Chondrocyte (in vitro differentiated cells): ENCODE measurements at places on chromosomes 7 and 10. TPM values are rescaled to one million over a fixed set of nuclear protein-coding genes. Genes with fewer than 3 reads are reported as not detected.
A peak's percentile ranks its signal among the peaks of the same experiment; 100 is the strongest.

The C10orf71 gene
- total RNA-seq: not detected in 3 replicates

- no peak for DNase-seq
- H3K36me3 ChIP-seq: peaks cover 2% of the 10 kb centered on the region
- H3K4me1 ChIP-seq: peaks cover 8% of the 10 kb centered on the region
- peak overlapping the region; percentile 79 for H3K27ac ChIP-seq
- no peak overlapping the region for H3K4me3 ChIP-seq
These were observed 126.3 kb upstream of the CELF2 start for GRCh38 chr10:10891124-10892082.

- peaks cover 7% of the 10 kb centered on the region for H3K4me1 ChIP-seq
- no peaks in the 10 kb centered on the region for H3K36me3 ChIP-seq
- H3K27me3 ChIP-seq: peaks cover 4% of the 10 kb centered on the region
- no peak for DNase-seq
These were observed 546.8 kb downstream of the LRMDA start for GRCh38 chr10:75978213-75978612.

The C7orf57 gene
- not detected in 3 replicates for total RNA-seq

GRCh38 chr10:4390219-4390618 is 435.8 kb upstream of the AKR1E2 start:
- H3K27ac ChIP-seq: no peak overlapping the region
- DNase-seq: no peak
- peaks cover 5% of the 10 kb centered on the region for H3K4me1 ChIP-seq
- no peaks in the 10 kb centered on the region for H3K36me3 ChIP-seq
- no peak overlapping the region for H3K4me3 ChIP-seq

The ADAMTS14 gene
- 7.7 to 9.2 TPM (median 8.7 TPM) in 3 replicates for total RNA-seq

GRCh38 chr7:19060761-19061259 is 56.6 kb downstream of the TWIST1 start:
- H3K36me3 ChIP-seq: no peaks in the 10 kb centered on the region
- no peak overlapping the region for H3K27ac ChIP-seq
- H3K4me3 ChIP-seq: no peak overlapping the region
- no peaks in the 10 kb centered on the region for H3K27me3 ChIP-seq
- peaks cover 6% of the 10 kb centered on the region for H3K4me1 ChIP-seq

The PNLIPRP3 gene
- total RNA-seq: not detected in 3 replicates

The TMEM140 gene
- not detected in 3 replicates for total RNA-seq

GRCh38 chr10:119680650-119681081 is 29.5 kb downstream of the BAG3 start:
- no peaks in the 10 kb centered on the region for H3K27me3 ChIP-seq
- H3K36me3 ChIP-seq: peaks cover 7% of the 10 kb centered on the region
- no peak for DNase-seq
- peaks cover 57% of the 10 kb centered on the region for H3K4me1 ChIP-seq
- peak overlapping the region; percentile 14 for H3K4me3 ChIP-seq

GRCh38 chr10:72090326-72090725 is 2.0 kb upstream of the SPOCK2 start:
- H3K27me3 ChIP-seq: peaks cover 18% of the 10 kb centered on the region
- peaks cover 8% of the 10 kb centered on the region for H3K4me1 ChIP-seq
- no peak for DNase-seq

GRCh38 chr7:43758822-43759683 is 573 bp downstream of the BLVRA start:
- H3K4me1 ChIP-seq: peaks cover 43% of the 10 kb centered on the region
- peaks cover 3% of the 10 kb centered on the region for H3K36me3 ChIP-seq
- H3K4me3 ChIP-seq: peak overlapping the region; percentile 79
- peak overlapping the region; percentile 82 for H3K27ac ChIP-seq
- DNase-seq: no peak

- H3K27me3 ChIP-seq: no peaks in the 10 kb centered on the region
- H3K27ac ChIP-seq: peak overlapping the region; percentile 81
- H3K4me3 ChIP-seq: no peak overlapping the region
These were observed 76.1 kb upstream of the ZEB1 start for GRCh38 chr10:31242902-31243301.

- H3K36me3 ChIP-seq: no peaks in the 10 kb centered on the region
- no peak for DNase-seq
- peak overlapping the region; percentile 90 for H3K27ac ChIP-seq
- H3K27me3 ChIP-seq: no peaks in the 10 kb centered on the region
- H3K4me1 ChIP-seq: peaks cover 50% of the 10 kb centered on the region
- no peak overlapping the region for H3K4me3 ChIP-seq
These were observed 35.5 kb upstream of the BICC1 start for GRCh38 chr10:58477122-58477521.

DNA sequence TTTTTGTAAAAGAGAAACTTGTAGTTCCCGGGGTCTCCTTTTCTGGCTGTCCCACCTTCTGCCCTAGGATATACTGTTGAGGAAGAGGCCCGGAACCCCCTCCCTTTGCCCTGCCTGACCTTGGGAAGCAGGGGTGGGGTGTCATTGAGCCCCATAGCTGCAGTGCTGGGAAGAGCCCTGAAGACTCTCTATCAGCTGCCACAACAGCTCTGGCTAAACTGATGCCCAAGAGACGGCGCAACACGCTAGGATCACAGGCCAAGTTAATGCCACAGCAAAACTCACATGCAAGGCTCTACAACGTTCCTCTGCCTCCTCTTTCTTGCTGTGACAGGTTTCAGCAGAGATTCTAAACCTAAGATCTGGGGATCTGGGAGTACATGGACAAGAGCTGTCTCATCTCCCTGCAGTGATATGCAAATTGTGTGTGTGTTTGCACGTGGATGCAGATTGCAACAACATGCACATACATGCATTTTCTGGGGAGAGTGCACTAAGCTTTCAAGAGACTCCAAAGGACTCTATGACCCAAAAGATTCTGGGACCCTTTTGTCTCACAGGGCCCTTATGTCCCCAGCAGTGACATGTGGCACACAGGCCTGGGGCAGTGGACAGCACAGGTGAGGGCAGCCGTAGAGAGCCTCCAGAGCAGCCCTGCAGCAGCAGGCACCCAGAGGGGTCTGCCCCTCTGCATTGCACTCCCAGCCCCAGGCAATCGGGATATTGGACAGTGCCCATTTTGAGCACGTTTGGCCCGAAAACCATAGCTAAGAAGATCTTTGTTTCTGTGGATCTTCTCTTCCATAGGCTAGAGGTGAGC is 2.5 kb downstream of the RASSF4 start:
- peak overlapping the region; percentile 94 for H3K27ac ChIP-seq
- H3K36me3 ChIP-seq: no peaks in the 10 kb centered on the region
- H3K4me1 ChIP-seq: peaks cover 93% of the 10 kb centered on the region
- H3K4me3 ChIP-seq: peak overlapping the region; percentile 36
- DNase-seq: no peak
